T-helper 9 cell (primary cell): ENCODE measurements at places on chromosomes 7 and 10.

DNA sequence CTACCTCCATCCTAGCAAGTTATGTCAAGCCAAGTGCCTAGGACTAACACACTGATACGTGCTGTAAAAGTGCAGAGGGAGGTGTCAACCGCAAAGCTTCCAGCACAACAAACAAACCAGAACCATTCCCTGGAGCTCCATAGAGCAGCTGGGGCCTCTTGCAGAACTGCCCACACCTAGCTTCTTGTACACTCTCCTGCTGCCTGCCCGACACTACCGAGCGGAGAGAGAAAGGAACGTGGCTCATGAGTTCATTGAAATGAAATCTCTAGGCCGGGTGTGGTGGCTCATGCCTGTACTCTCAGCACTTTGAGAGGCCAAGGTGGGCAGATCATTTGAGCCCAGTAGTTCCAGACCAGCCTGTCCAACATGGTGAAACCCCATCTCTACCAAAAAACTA, 73.5 kb downstream of the MKI67 start:
- no peak for DNase-seq

- no peak for DNase-seq
Measured at GRCh38 chr10:22280078-22280477, 36.1 kb upstream of the COMMD3 start.

DNA sequence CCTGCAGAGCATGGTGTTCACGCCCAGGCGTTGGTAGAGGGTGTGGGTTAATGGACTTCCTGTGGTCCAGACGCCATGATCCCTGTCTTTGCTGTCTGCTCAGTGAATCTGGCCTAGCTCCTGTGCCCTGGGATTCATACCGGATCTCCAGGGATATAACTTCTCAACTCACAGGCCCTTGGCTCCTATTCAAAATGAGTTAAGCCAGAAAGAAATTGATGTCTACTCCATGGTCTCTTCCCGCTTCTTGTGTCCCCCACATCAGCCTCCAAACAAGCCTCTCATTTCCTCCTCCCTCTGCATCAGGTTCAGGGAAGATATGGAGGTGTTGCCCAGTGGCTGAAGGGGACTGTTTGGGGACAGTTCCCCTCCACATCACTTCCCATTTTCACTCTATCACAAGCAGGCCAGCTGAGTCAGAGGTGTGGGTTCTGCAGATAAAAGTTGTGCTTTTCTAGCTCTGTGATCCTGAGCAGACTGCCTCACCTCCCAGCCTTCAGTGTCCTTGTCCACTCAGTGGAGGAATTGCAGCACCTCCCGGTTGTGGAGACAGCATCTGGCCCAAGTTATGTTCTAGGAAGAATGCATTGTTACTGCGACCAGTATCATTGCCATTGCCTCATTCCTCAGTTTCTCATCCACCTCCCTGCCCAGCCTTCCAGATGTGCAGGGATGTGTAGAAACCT, 22.5 kb downstream of the AKR1E2 start:
- DNase-seq: no peak

- DNase-seq: no peak
Measured at GRCh38 chr7:20228654-20229053, 11.5 kb upstream of the MACC1 start.

DNA sequence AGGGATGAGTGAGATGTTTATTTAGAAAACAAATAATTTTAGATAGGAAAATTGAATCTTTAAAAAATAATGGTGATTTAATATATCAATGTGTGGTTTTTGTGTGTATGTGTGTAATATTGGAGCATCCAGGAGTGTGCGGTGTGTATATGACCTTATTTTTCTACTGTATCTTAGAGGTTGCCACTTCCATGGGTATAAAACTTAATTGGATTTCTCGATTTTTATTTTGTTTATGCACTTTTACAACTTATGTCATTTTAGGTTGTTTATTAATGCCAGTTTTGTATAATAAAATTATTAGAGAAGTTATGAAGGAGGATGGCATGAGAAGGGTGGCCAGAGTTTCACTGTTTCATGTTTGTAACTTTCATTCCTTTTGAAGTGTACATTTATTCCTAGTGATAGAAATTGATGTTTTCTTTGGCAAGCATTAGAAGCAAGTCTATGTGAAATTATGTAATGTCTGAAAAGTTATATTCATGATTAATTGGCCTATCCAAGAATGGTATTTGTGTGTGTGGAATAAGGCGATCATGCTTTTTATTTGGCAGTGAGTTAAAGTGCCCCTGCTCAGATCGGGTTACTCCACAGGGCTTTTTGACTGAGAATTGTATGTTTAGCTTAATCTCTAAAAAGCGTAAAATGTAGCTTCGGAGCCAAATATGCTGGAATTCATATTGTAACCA, 110.3 kb downstream of the KAT6B start:
- no peak for DNase-seq

DNA sequence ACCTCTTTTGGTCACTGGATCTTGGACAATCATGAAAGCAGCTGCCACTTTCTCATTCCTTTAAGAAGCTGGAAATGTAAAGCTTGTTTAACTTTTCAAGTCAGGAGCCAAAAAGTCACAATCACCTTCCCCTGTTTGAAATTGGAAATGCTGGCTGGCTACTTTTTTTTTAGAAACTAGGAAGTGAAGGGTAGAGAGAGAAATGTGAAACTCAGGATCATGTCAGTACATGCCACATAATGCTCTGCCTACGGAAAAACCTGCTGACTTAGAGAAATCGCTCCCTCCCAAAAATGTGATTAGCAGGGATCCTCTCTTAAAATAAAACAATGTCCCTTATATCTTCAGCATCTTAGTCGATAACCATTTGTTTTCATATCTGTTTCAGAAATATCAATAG, 188.4 kb upstream of the C7orf33 start:
- DNase-seq: no peak

GRCh38 chr10:120336911-120337540, 120.0 kb upstream of the PLPP4 start:
- peak; percentile 43 for DNase-seq

DNA sequence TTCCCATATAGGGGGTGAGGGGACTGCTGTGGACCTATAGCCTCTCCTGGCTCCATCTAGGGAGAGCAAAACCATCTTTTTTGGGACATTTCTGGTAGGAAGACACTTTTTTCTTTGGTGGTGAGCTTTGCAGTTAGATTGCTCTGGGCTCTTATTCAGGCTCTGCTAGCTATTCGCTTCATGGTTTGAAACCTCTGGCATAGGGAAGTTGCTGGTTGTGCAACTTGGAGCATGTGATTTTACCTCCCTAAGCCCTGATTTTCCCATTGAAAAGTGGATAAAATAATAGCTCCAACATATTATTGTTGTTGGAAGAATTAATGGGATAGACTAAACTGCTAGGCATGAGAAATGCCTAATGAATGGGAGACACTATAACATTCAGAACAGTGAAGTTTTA, 69.6 kb downstream of the CYP26A1 start:
- no peak for DNase-seq

DNA sequence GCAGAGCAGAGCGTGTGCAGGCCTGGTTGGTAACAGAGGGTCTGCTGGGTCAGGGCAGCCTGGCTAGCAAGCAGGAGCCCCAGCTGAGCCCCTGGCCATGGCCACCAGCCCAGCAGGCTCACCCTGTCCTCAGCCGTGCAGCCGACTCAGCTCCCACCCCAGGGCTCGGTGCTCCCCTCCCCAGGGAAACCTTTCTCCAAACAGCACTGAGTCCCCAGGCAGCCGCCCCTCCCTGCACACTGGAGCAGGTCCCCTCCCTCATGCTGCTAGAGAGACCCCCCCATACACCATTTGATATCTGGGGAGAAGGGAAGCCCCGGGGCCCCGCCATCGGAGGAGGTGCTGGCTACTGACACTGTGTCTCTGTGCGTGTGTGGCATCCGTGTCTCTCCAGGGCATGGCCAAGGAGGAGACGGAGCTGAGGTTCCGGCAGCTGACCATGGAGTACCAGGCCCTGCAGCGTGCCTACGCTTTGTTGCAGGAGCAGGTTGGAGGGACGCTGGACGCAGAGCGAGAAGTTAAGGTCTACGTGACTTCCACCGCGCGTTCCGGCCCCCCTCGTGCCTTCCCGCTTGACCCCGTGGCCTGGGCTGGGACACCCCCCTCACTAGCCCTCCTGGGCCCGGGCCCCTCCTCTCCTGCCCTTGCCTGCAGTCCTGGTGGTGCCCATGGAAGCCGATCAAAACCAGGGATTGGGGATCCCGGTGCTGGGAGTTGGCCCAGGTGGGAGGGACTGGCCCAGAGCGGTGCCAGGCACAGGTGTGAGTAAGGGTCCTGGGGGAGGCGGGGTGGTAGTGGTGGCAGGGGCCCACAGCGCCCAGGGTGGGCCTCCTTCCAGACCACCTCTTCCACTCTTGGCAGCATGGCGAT, 45.0 kb upstream of the DPYSL4 start:
- DNase-seq: no peak
